AG10803 (cell line): ENCODE measurements at places on chromosomes 5 and 9.

GRCh38 chr9:18826248-18826647 is 206.8 kb downstream of the SAXO1 start:
- DNase-seq, result no peak

DNA sequence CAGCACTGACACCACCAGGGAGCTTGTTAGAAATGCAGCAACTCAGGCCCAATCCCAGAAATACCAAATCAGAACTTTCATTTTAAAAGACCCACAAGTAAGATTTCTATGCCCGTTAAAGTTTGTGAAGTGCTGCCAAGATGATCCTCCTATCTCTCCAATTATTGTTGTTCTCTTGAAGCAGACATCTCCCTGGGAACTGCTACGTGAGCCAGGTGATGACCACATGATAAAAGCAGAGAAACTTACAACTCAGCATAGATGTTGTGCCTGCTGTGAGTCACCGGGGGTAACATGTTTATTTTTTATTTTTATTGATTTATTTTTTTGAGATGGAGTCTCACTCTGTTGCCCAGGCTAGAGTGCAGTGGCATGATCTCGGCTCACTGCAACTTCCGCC is 34.4 kb downstream of the GCNT4 start:
- no peak for DNase-seq

- DNase-seq, result peak; percentile 96
Observed at GRCh38 chr5:59079622-59080620, 497.0 kb downstream of the RAB3C start.

DNA sequence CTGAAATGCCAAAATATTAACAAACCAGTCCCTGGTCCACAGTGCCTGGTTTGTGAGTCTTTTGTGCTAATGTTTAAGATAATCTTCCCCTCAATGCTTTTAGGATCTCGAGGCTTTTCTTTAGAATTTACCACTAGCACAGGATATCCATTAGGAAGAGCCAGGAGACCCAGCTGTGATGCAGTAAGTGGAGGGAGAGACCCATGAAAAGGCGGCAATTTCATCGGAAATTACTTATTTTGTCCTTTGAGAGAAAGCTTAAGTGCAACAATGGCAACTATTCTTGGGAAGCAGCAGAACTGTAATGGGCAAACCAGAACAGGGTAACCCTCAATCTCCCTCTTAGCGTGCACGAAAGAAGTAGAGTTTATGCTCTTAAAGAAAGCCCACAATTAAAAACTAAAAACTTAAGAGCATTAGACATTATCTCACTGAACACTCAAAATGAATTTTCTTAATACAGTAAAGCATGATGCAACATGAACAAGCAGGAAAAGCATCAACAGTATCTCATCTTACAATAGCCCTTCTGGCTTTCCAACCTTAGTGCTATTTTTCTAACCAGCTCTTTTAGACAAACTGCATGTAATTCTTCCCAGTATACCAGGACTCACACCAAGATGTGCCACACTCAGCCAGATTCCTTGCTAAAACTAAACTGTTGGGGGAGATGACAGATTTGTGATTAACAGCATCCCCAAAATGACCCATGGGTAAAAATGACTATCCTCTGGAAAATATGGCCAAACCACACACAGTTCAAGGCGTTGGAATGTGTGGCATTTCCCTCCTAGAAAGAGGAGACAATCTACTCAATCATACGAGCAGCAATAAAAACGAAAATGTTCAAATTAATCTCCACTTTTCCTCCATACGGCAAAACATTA is 36.4 kb downstream of the PWWP2A start:
- peak; percentile 91 for DNase-seq

DNA sequence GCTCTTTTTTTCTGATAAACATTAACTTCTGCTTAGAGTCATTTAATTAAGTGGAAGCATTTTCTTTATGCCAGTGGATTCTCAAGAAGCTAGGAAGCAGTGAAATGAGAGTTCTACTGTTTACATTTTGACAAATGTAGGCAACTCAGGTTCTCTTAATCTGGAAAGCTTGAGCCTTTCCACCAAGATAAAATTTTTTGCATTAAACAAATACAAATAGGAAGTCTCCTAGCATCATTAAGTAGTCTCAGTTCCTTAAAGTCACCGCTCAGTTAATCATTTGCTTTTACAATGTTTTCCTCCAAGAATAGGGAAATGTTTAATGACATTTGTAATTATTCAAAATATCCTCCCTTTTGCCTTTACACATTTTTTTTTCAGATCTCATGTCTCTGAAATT is 290.4 kb upstream of the PDE4D start:
- DNase-seq, result no peak

DNA sequence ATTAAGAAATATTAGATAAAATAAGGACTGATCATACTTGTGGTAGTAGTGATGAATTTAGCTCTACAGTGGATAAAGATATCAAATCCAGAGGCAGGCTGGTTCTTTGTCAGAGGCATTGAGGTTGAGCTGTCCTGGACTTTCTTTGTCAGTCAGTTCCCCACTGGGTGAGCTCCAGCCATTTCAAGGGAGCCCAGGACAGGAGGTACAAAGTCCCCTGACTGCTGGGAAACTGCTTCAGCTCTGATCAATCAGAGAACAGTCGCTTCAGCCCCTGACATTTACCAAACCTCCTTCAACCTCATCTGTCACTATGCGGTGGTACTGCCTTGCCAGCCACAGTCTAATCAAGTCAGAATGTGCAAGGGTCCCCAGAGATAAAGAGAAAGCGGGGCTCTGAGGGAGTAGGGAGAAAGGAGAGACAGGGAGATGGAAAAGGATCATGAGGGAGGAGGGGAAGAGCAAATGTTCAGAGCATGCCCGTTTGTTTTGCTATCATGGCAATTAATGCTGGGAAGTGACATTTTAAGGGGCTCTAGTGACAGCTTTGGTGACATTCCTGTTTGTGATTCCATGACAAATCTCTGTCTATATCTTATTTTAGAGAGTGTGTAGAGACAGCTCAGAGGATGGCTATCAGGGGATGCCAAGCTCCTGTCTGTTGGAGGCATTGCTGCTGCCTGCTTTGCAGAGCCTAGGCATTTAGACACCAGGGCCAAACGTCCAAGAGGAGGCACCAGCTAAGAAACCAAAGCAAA is 223.2 kb downstream of the ASTN2 start:
- DNase-seq, result no peak

DNA sequence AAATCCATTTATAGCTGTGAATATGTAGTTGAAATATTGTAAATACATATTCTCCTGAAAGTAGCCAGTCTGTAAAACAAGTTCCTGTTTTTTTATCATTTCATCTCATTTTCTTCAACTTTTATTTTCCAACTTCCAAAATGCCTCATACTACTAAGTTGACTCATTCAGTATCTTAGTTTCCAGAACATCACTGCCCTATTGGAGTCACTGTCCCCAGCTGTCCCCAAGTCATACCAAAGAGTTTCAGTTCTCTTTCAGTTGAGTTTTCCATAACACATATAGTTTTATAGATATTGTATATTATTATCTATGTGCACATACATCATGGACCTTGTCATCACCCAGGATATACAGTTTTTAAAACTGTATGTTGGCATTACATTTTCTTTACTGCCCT is 261.7 kb downstream of the CDH12 start:
- no peak for DNase-seq

- no peak for DNase-seq
Observed at GRCh38 chr5:103434057-103434456, 128.5 kb downstream of the NUDT12 start.

- peak; percentile 18 for DNase-seq
Observed at GRCh38 chr9:96883922-96884321, 29.6 kb upstream of the ZNF782 start.

DNA sequence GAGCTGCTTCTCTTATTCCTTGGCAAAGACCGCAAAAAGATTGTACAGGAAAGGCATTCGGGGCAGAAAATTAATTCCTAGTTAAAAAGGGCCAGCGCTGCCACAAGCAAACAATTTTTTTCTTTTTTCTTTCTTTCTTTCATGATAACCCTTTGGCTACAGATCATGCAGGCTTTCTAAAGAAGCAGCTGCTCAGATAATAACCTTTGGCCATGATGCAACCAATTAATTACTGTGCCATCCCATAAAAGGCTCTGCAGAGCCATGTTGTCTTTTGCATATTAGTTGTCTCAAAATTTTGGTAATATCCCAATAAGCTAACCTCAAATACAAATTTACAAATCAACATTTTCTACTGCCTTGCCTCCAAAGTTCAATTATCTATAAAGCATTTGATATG is 758.4 kb upstream of the SEMA6A start:
- DNase-seq, result no peak

- no peak for DNase-seq
Observed at GRCh38 chr9:36136894-36137391, 410 bp downstream of the GLIPR2 start.

- DNase-seq, result no peak
Observed at GRCh38 chr5:59759600-59760351, 133.8 kb downstream of the PDE4D start.

DNA sequence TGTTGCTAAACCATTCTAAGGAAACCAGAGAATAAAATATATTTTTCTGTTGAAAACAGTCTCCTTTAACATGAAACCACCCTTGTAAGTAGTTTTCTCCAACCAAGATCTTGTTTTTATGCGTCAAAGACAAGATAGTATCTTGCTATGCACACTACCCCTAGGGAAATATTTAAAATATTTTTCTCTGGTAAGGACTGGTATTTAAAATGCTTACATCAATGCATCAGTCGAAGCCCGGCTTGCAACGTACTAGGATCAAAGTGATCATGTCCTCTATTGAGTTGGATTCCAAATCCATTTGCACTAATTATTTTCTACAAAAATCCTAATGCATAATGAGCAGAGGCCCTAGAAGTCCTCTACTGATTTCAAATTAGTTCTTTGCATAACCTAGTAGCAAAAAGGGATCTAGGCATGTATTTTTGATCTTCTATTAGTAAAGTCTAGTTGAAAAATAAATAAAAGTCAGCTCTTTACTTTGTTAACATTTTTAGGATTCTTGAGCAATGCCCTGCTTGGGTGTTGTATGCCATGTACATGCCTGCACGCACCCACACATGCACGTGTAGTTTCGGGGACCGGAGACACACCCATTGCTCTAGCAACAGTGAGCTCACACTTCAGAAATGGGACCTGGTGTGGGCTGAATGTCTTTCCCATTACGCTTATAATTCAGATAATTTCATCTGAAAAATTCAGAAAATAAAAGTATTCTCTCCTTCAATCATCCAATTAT is 165.0 kb upstream of the GPR151 start:
- no peak for DNase-seq

GRCh38 chr9:5945112-5945511 is 54.4 kb downstream of the MLANA start:
- no peak for DNase-seq

DNA sequence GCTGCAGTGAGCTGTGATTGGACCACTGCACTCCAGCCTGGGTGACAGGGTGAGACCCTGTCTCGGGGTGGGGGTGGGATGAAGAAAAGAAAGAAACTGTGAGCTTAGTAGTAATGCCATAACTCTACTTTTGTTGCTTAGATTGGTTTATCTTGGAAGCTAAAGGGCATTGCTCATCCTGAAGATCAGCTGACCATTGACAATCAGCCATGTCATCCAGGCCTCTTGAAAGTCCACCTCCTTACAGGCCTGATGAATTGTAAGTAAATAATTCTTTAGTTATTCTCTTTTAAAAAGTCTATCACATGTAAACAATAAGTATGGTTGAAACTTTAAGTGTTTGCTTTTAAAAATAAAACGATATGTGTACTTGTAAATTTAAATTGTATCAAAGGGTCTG is 11.4 kb downstream of the OCLN start:
- DNase-seq, result no peak

GRCh38 chr9:107390279-107390678 is 99.3 kb downstream of the KLF4 start:
- DNase-seq, result no peak

GRCh38 chr9:111599092-111599954 is at the start of gene PTGR1:
Gene PTGR1, minus strand, starts transcription at chr9:111599647. Its CDS starts 2,225 bp downstream, at chr9:111597422.
- peak; percentile 86 for DNase-seq

- DNase-seq, result peak; percentile 17
Observed at GRCh38 chr9:132181796-132182313, 20.0 kb downstream of the NTNG2 start.

- no peak for DNase-seq
Observed at GRCh38 chr9:74479711-74480110, 17.4 kb upstream of the RORB start.

- DNase-seq, result no peak
Observed at GRCh38 chr5:171143171-171143570, 165.9 kb upstream of the TLX3 start.

- no peak for DNase-seq
Observed at GRCh38 chr5:15496886-15497285, 3.1 kb upstream of the FBXL7 start.

DNA sequence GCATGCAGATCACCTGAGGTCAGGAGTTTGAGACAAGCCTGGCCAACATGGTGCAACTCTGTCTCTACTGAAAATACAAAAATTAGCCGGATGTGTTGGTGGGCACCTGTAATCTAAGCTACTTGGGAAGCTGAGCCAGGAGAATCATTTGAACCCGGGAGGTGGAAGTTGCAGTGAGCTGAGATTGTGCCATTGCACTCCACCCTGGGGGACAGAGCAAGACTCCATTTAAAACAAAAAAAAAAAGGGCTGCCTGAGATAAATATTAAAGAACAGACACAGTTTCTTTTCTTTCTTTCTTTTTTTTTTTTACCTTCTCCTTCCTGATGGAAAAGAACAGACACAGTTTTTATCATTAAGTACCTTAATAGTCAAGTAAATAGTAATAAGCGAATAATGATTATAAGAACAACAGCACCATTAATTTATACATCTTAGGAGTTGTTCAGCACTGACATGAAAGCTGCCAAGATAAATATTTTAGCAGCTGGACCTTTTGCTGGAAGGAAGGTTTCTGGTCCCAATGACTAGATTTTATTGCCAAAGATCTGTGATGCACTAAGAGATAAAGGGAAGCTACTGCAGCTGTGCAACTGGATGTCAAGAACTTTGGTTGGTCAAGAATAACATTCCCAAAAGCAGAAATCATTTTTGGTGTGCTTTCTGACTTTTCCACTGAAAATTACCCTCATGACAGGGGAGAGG is 7.0 kb downstream of the CENPP start:
- DNase-seq, result no peak

DNA sequence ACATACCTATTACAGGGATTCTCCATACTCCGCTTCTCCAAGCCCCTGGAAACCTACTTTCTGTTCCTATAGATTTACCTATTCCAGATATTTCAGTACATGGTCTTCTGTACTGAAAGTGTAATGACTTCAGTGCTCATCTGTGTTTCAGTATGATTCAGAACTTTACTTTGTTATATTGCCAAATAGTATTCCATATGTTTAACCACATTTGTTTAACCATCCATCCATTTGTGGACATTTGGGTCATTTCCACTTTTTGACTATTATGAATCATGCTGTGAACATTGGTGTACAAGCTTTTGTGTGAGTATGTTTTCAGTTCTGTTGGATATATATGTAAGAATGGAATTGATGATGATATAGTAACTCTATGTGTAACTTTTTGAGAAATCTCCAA is 188.9 kb downstream of the PDZD2 start:
- peak; percentile 5 for DNase-seq

DNA sequence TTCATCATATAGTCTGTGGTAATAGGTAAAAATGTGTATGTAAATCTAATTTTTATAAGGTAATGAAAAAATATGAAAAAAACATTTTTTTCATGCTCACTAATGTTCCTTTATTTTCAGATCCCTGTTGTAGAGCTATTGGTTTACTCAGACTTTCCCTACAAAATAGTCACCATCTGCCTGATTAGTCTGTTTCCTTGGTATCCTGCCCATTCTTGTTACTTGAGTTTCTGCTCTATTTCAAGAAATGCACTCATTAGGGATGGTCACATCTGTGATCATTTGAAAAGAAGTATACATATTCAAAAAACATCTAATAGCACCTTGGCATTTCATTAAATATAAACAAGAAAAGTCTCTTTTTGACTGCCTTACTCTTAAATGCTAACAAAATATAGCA is 21.6 kb upstream of the RASA1 start:
- peak; percentile 23 for DNase-seq

GRCh38 chr5:139666551-139666950 is 18.4 kb downstream of the CXXC5 start:
- DNase-seq, result no peak
